CD4-positive, CD25-positive, alpha-beta regulatory T cell (primary cell): ENCODE measurements at places on chromosomes 3 and 15. TPM values are rescaled to one million over a fixed set of nuclear protein-coding genes. Genes with fewer than 3 reads are reported as not detected.

PEX5L gene
- total RNA-seq, result not detected

FES gene
- total RNA-seq, result 3.8 TPM

LRIG1 gene
- 81.3 TPM for total RNA-seq

CHL1 gene
- not detected for total RNA-seq

PRICKLE2 gene
- 0.15 TPM for total RNA-seq

PCNP gene
- 144 TPM for total RNA-seq

NANOGP8 gene
- not detected for total RNA-seq

CCR8 gene
- total RNA-seq, result 87.2 TPM

ANKUB1 gene
- not detected for total RNA-seq

TMEM45A gene
- total RNA-seq, result 0.39 TPM

ITIH4 gene
- total RNA-seq, result 71.1 TPM

RETNLB gene
- not detected for total RNA-seq

DNAH12 gene
- 0.22 TPM for total RNA-seq

SLC7A14 gene
- not detected for total RNA-seq
